Activated CD4-positive, alpha-beta memory T cell treated with anti-CD3 and anti-CD28 coated beads for 36 hours (primary cell): ENCODE measurements at places on chromosomes 11 and 22. TPM values are rescaled to one million over a fixed set of nuclear protein-coding genes. Genes with fewer than 3 reads are reported as not detected.

GRCh38 chr22:21856197-21856596 lies 11.2 kb downstream of the MAPK1 start:
- DNase-seq = no peak

DNA sequence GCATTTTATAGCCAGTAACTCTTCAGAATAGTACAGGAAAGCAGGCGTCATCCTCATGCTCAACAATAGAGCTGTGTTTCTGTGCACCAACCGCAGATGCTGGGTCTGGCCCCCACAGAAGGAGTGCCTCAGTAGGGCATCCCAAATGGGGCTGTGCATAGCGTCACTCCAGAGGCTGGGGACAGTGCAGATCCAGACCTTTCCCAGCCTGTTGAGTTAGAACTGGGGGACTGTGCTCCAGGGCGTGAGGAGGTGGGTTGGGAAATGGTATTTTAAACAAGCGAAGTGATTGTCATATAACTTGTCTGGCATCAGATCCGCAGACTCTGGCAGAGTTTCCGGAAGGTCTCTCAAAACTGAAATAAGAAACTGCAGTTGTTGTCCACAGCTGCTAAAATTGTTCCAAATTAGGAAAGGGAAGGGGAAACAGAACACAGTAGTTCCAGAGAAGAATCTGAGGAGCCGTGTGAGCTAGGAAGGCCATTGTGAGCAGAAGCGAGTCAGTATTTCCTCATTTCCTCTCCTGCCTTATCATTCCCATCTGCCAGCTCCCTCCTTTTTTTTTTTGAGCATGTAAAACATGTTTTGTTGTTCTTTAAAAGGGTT lies 52.2 kb downstream of the JAM3 start:
- DNase-seq = no peak

The CUL5 gene
- 30.7 TPM for total RNA-seq

DNA sequence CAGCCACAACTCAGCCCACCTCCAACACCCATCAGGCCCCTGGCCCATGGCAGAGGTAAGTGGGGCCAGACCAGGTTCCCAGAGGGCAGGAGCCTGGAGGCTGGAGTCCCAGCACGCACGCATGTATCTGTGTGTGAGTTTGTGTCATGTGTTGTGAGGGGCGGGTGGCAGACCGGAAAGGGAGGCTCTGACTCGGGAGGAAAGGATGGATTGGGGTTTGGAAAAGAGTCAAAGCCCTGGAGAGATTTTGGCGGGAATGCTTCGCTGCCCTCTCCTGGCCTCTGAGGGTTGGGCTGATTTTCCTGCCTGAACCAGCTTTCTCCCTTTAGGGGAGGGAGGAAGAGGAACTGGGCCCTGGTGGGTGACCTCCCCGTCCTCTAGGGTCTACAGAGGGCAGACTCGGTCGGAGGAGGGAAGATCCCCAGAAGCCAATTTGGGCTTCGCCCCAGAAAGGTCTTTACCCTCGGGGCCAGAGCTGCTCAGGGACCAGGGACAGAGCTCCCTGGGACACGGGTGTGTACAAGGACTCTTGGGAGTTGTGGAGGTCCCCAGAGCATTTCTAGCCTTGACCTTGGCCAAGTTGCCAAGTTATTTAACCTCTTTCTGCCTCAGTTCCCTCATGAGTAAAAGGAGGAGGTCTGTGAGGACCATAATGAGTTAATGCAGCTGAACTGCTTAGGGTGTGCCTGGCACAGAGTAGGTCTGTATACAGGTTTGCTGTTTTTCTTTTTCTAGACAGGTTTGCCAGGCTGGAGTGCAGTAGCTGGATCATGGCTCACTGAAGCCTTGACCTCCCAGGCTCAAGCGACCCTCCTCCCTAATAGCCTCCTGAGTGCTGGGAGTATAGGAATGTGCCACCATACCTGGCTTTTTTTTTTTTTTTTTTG lies 6.9 kb downstream of the C11orf68 start:
- DNase-seq = peak; percentile 28

The OR2AG1 gene
- not detected for total RNA-seq

- no peak for DNase-seq
Observed at GRCh38 chr22:45262931-45263462, 21.8 kb upstream of the UPK3A start.

GRCh38 chr11:65152122-65152521 lies 17.8 kb upstream of the SYVN1 start:
- no peak for DNase-seq
